ENCODE measurements at places on chromosomes 2 and 18.

DNA sequence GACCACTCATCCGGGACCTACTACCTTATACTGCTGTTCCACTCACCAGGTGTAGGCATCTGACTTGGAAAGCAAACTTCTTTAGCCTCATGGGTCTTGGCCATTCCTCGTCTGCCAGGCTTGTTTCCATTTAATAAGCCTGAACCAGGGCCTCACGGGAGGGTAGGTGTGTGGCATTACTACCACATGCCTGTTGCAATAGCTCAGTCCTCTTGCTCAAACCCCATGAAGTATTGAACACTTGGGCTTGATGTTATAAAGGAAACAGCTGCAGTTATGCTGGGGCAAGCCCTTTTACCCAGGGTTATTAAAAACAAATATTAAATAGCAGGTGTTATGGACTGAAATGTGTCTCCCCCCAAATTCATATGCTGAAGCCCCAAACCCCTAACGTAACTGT, 21.2 kb downstream of the MRPL44 start:
- no peak for DNase-seq

GRCh38 chr2:208033701-208034502, 8.6 kb upstream of the PLEKHM3 start:
- peak; percentile 58 for DNase-seq

DNA sequence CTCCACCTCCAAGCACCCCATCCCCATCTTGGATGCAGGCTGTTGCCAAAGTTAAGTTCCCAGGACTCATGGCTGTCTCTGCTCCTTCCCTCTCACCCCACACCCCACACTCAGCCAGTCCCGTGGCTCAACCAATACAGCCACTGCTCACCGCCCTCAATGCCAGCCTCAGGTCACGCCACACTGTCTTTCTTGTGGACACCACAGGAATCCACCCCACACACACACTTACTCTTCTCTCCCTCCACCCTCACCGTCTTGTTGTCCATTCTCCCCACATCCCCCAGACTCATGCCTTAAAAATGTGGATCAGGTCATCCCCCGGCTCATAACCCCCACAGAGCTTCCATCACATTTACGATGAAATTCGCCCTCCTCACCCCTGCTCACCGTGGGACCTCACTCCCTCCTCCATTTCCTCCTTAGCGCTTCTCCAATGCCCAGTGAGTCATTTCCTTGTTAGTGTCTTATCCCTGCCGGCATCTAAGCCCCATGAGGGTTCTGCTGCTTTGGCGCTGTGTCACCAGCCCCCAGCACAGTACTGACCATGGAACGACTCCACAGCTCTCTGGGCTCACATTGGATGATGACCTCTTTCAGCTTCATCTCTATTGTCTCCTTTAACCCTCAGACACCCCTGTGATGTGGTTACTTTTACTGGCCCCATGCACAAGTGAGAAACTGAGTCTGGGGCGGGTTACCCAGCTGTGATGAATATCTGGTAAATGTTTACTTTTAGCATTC, 13.8 kb downstream of the MLPH start:
- DNase-seq: peak; percentile 74

DNA sequence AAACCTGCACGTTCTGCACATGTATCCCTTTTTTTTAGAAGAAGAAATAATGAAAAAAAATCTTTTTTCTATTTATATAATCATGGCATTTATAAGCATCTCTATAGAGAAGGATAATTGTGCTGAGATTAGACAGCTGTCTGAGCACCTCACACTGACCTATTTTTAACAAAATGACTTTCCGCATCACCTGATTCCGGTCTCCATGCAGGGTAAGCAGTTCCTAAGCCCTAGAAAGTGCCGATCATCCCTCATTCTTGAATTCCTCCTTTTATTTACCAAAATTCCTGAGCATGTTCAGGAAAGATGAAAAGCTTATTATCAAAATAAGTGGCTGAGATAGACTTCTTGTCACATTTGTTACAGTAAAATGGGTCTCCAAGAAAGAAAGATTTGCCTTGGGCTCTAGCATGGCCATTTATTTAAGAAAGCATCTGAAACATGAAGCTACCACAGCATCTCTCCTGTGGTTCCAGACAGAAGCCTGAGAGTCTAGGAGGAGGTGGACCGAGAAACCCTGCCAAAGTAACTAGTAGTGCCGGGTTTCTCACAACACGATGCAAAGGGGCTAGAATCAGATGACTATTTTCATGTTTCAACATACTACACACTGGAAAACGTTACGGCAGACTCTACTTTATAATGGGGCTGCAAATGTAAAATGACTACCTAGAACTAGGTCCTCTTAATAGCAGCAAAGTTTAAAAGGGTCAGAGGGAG, 670 bp downstream of the GKN1 start:
- DNase-seq: no peak

- no peak for DNase-seq
These were observed 128.3 kb downstream of the ACOXL start for GRCh38 chr2:110860630-110861029.

- DNase-seq: peak; percentile 36
These were observed 905 bp upstream of the NUP35 start for GRCh38 chr2:183123117-183123958.

DNA sequence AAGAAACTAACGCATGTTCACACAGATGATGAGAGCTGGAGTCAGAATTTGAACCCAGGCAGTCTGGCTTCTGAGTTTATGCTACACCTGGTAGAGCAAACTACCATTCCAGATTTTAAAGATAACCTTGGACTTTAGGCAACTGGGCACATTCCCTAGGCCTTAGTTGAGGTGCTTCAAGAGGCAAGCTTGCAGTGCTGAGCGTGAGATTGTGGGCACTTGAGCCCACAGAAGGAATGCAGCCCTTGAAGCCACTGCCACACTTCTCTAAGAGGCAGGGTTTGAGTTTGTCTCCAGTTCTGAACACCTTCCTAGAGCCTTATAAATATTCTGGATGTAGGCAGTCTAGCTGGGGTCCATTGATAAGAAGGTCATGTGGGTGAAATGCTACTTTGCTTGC, 216.1 kb upstream of the SLC14A2 start:
- DNase-seq: no peak

Data from common myeloid progenitor, CD34-positive (primary cell).